ENCODE measurements at places on chromosomes 1 and 21. TPM values are rescaled to one million over a fixed set of nuclear protein-coding genes. Genes with fewer than 3 reads are reported as not detected.

VANGL1 gene
- total RNA-seq = 13.5 TPM

NR5A2 gene
- total RNA-seq = 4.7 TPM

TMEM269 gene
- 0.44 TPM for total RNA-seq

CCDC30 gene
- total RNA-seq = 1.8 TPM

AMY1B gene
- total RNA-seq = not detected

KIF14 gene
- 18.2 TPM for total RNA-seq

STUM gene
- total RNA-seq = 0.11 TPM

ADAM30 gene
- not detected for total RNA-seq

SIPA1L2 gene
- total RNA-seq = 5.2 TPM

CGN gene
- 30.9 TPM for total RNA-seq

BSND gene
- 0.17 TPM for total RNA-seq

OR14K1 gene
- not detected for total RNA-seq

DCAF6 gene
- 15.8 TPM for total RNA-seq

All from H9 (cell line).